DND-41 (cell line): ENCODE measurements at places on chromosomes 3 and 15.

DNA sequence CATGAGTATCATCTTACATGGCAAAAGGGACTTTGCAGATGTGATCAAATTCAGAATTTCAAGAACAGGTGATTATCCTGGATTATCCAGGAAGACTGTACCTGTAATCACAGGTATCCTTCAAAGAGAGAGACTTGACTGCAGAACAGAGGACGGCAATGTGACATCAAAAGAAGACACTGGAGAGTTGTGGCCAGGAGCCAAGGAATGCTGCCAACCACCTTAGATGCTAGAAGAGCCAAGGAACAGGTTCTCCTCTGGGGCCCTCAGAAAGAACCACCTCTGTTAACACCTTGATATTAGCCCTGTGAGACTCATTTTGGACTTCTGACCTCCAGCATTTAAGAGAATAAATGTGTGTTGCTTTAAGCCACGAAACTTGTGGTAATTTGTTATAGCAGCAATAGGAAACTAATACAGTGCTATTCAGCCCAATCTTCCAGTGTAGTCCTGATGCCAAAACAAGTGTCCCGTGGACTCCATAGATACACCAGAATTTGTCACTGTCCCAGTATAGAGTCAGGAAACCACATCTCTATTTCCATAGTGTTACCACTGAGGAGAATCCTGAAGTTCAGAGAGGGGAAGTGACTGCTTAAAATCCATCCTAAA lies 330.6 kb upstream of the TLE3 start:
- DNase-seq = no peak

DNA sequence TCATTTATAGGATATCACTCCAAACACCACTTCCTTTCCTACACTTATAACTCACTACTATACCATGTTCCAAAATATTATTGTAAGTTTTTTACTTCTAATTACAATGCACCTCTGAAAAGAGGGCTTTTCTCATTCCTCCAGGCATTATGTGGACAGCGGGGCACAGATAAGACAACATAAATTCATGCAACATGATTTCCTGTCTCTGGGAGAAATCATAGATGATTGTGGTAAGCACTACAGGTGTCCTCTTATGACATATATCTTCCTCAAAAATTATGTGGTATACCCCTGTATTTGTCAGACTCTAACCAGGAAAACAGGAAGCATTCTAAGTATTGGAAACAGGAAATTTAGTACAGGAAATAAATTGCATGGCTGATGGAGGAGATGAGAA lies 45.7 kb upstream of the INO80 start:
- no peak for DNase-seq

GRCh38 chr3:59049671-59050331 lies at the start of gene CFAP20DC:
Gene CFAP20DC, minus strand, starts transcription at chr3:59050025. Its CDS starts 394 bp downstream, at chr3:59049631.
- DNase-seq = no peak

DNA sequence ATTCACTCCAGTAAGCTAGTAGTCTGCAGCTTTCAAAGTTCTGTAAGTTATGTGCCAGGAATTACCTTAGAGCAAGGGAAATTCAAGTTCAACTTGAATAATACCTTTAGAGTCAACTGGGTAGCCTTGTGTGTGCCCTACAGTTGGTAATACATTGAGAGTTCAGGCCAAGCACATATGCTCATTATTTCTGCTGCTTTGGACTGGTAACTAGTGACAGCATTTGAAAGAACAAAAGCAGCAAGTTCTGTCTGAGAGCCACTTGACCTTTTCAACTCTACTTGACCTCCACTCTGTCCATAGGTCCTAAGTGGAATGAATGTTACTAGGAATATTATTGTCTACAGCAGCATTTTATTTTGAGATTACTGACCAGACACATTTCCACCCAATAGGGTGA lies 723.5 kb downstream of the NLGN1 start:
- DNase-seq = no peak

DNA sequence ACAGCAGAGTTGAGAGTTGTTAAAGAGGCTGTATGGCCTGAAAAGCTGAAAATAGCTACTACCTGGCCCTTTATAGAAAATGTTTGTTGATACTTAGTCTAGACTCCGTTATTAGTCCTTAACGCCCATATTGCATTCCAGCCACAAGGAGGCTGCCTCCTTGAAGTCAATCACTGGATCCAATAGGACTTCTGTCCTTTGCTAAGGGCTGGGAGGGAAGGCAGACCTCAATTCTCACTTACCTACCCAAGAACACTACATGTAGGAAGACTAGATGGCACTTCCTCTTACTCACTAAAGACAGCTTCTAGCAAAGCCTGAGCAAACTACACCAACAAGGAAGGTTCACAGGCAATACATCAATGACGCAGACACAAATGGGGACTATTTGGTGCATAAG lies 139.5 kb upstream of the HACD2 start:
- no peak for DNase-seq

DNA sequence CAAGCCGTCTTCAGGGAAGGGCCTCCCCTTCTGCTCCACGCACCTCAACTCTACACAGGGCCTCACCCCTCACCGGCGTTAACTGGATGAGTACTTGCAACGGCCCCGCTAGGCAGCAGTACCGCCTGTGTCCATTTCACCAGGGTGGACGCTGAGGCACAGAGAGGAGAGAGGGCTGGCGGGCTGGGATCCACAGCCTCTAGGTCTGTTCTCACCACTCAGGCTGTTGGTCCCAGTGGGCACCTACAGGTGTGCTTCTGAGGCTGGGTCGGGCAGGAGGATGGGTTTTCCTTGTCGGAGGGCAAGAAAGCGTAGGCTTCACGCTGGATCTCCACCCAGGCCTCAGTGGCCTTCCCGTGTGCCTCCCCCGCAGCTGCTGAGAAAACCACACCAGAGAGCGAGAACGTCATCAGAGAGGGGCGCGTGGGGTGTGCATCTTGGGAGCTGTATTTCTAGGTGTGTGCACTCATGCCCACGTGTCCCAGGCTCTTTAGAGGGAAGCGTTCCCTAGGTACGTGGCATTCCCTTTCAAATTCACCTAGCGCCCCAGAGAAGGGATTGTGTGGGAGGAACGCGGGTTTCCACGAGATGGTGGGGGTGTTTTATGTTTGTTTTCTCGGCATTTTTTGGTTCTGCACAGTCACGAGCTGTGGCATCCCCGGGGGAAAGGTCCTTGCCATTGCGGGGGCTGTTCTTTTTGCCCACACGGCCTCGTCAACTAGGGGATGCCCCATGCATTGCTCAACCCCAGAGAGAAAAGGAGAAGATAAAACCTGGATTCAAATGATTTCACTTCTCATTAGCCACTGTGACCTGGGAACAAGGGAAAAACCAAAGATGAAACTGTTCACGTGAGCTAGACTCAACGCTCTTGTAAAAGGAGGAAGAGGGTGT lies 67.7 kb downstream of the MGLL start:
- DNase-seq = no peak

- DNase-seq = no peak
Observed at GRCh38 chr3:33883951-33884561, 85.6 kb downstream of the PDCD6IP start.
